Omental fat pad (tissue), 4 donors: ENCODE measurements at places on chromosomes 16 and 17. TPM values are rescaled to one million over a fixed set of nuclear protein-coding genes. Genes with fewer than 3 reads are reported as not detected.

Gene ST6GALNAC1
- 1.9 TPM for total RNA-seq

Gene PRR35
- total RNA-seq = not detected

DNA sequence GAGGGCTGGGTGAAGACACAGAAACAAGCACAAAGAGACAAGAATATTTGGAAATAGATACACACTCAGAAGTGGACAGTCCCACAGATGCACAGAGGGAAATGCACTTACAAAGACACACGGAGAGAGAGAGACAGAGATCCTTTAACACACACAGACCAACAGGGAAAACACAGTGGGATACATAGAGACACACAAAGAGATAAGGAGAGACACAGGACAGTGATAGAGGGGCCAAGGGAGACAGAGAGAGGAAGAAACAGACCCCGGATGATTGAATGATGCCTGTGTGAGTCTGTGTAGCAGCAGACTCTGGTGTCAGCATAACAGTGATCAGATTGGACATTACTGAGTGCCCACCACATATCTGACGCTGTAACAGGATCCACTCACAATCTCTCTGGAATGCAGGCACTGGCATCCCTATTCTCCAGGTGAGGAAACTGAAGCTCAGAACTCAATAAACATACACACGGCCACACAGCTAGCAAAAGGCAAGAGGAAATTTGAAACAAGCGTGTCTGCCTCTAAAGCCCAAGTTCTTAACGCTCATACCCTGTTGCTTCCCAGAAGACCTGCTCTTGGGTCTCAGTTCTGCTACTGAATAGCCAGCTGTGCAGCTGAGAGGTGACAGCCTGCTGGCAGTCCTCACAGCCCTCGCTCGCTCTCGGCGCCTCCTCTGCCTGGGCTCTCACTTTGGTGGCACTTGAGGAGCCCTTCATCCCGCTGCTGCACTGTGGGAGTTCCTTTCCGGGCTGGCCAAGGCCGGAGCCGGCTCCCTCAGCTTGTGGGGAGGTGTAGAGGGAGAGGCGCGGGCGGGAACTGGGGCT, 186.3 kb upstream of the NLRP1 start:
- DNase-seq = no peak

- no peak for DNase-seq
Measured at GRCh38 chr17:58531661-58532554, 17.5 kb upstream of the MTMR4 start.

DNA sequence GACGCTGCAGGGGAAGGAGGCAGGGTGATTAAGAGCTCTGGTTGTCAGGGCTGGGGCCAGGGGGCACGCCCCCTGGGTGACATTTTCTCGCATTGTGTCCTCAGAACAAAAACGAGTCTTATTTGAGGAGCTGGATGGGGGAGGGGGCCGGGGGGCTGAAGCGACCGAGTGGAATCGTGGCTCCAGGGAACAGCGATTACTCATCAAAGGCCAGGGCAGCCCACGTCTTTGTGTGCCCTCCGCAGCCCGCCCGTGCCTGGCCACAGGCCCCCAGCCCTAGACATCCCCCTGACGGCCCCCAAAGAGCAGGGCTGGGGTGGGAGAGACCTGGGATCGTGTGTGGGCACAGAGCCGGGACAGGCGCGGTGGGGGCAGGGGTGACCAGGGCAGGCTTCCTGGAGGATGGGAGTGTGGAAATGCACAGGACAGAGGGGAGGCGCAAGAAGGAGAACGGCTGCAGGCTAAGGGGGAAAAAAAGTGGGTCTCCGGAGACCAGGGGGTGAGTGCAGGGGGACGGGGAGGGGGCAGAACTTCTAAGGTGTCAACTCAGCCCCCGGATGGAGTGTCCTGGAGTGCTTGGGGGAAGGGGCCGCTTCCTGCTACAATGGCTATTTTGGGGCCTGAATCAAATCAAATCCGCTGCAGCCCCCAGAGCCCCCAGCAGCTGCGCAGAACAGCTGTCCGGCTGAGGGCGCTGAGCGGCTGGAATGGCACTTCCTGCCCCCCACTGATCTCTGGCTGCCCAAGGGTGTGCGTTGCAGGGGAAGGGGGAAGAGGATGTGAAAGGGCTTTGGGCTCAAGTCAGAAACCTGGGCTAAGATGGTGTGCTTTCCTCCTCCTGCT, 24.0 kb upstream of the PHB1 start:
- DNase-seq = no peak

Gene SLC6A2
- 0.48 TPM for total RNA-seq

GRCh38 chr16:81816351-81816750, 37.3 kb downstream of the PLCG2 start:
- DNase-seq = no peak

Gene ZNF747
- 7.7 TPM for total RNA-seq

Gene MYH1
- total RNA-seq = not detected

Gene KLHL10
- 0.63 TPM for total RNA-seq

Gene TUBG1
- total RNA-seq = 27.9 TPM

Gene VASN
- total RNA-seq = 29.1 TPM

GRCh38 chr17:39325528-39326240, 75.7 kb downstream of the FBXL20 start:
- no peak for DNase-seq

- DNase-seq = no peak
Measured at GRCh38 chr16:55710466-55710865, 54.7 kb downstream of the SLC6A2 start.

Gene KRT39
- total RNA-seq = not detected

- DNase-seq = no peak
Measured at GRCh38 chr16:69589434-69590269, 23.9 kb downstream of the NFAT5 start.

DNA sequence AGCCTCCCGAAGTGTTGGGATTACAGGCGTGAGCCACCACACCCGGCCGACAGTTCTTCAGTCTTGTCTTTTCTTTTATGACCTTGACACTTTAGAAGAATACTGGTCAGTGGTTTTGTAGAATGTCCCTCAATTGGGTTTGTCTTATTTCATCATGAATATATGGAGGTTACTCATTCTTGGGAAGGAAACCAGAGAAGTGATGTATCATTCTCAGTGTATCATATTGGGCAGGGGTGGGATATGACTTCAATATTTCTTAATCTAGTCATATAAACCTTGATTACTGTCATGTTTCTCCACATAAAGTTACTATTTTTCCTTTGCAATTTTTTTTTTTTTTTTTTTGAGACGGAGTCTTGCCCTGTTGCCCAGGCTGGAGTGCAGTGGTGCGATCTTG, 36.9 kb downstream of the SNTB2 start:
- no peak for DNase-seq

Gene CLEC19A
- not detected for total RNA-seq

DNA sequence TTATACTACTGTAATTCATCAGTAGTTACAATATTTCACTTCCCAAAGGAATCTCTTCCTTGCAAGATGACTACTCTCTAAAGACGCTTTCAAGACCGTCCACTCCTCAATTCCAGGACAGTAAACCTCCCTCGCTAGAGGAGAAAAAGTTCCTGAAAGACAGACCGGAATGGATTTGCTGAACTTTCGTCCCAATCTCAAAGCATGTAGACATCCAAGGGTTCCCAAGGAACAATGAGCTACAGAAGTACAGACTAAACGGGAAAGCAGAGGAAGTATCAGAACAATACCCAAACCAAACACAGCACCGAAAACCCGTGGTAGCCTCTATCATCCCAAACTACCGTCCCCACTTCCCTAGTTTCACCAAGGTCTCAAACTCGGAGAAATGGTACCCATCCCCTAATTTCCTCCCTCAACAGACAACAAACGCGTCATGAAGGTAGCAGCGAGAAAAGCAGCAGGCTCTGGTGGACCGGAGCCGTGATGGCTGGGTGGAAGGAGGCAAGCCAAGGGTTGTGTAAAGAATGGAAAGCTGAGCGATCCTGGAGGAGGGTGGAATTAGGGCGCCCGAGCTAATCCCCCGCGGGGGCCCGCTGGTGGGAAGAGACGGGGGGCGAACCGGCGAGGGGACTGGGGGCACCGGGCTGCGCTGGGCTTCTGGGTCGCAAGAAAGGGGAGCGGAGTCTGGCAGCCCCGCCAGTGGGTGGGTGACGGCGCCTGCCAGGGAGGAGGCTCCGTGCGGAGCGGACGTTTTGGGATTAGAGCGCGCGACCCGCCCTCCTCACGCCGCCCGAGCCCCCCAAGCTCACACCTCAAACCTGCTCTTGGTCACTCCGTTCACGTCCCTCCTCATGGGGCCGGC, 647 bp downstream of the FBXL20 start:
- peak; percentile 23 for DNase-seq

DNA sequence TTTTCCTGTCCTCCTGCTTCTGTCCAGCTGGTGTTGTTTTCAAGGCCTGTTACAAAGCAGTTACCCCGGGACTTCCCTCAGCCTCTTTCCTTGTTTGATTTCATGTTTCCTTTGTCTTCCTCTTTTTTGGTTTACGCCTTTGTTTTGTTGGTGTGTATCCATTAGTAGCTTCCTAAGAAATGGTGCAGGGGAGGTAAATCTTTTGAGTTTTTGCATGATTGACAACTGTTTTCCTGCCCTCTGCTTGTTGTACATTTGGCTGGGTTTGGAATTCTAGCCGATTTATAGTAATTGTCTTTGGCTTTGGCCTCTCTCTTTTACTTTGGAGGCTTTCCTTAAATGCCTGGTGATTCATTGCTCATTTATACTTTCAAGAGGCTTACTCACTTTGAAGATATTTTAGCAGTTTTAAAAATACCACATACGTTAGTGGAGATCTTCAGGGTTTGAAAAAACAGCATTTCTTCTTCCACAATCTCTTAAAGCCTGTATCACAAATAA, 32.8 kb downstream of the DNAH2 start:
- DNase-seq = no peak

GRCh38 chr16:266258-267164, 9.2 kb downstream of the RGS11 start:
- DNase-seq = no peak

Gene NPEPPS
- 95.8 TPM for total RNA-seq

- DNase-seq = no peak
Measured at GRCh38 chr16:67657017-67657608, 2.9 kb downstream of the ACD start.

DNA sequence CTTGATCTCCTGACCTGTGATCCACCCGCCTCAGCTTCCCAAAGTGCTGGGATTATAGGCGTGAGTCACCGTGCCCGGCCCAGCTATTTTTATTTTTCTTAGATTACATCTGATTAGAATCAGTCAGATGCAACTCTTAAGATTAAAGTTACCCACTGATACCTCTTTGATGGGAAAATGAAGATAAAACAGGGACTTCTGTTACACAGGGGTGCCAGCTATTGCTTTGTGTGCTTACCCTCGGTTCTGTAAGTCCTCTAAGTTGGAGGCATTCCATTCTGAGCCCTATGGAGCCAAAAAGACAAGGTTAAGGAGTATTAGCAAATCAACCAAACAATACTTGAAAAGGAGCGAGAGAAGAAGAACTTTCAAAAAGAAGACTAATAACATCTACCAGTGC, 32.6 kb upstream of the CORO6 start:
- no peak for DNase-seq

Gene C17orf107
- total RNA-seq = 0.63 TPM

- no peak for DNase-seq
Measured at GRCh38 chr16:87829622-87829980, 39.7 kb downstream of the SLC7A5 start.

DNA sequence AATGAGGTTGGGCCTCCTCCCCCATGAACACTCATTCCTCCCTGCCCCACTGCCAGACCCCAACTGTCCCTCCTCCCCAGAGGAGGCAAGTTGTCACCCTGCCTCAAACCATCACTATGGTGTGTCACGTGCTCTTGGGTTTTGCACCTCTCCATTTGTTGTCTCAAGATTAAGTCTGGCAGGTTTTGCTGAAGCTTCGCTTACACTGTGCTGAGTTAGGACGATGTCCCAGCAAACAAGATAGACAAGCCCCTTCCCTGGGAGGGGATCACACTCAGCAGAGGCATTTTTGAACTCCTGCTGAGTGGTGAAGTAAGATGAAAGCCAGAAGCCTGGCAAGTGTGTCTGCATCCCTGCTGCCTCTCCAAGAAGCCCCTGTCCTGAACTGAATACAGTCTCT, 78.3 kb downstream of the CBLN1 start:
- no peak for DNase-seq
